ENCODE measurements at places on chromosomes 2 and 18. TPM values are rescaled to one million over a fixed set of nuclear protein-coding genes. Genes with fewer than 3 reads are reported as not detected.

DNA sequence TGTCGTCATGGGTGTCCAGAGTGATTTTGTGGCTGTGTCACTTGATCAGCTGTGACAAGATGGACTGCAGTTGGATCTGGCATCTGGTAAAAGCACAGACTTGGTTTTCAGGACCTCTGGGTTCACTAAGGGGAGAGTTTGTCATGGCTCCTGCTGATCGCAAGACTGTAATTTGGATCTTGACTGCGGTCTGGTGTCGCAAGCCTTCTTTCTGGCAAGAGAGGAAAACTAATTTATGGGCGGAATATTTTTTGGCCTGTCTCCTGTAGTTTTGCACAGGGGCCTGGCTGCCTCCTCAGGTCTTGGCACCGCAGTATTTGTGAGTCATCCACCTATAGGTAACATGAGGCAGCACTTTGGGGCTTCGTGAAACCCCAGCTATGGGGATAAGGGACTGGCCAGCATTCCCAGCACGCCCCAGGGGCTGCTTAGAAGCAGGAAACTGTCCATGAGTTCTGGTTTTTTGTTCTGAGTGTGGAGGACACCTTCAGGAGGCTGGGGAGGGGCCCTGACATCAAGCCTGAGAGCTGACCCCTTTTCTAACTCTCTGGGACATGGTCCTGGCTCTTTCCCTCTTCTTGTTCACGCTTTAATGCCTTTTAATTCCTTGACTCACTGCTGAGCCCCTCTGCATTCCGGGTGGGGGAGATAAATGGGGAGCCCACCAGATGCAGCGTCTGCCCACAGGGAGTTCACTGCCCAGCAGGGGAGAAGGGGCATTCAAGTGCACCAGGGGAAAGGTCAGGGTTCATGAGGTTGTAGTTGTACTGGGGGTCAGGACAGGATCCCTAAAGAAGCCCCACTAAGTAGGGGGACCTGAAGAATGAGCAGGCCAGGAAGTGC lies 12.2 kb downstream of the SH3BP4 start:
- no peaks in the 10 kb centered on the region for H3K27me3 ChIP-seq
- DNase-seq: no peak
- no peaks in the 10 kb centered on the region for H3K36me3 ChIP-seq
- H3K27ac ChIP-seq: no peak overlapping the region

RGPD3 gene
- 1.2 TPM for total RNA-seq

NYAP2 gene
- not detected for total RNA-seq

DNA sequence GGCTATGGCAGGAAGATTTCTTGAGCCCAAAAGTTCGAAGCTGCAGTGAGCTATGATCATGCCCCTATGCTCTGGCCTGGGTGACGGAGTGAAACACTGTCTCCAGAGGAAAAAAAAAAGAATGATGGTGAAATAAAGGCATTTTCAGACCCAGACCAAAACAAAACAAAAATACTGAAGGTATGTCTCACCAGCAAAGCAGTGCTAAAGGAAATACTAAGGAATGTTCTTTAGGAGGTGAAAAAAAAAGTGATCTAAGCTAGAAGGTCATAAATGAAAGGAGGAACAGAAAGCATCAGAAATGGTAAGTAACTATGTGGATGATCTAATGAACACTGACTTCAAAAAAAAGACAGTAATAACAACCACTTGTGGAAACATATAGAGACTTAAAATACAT lies 18.7 kb downstream of the SS18 start:
- no peaks in the 10 kb centered on the region for H3K27me3 ChIP-seq
- no peak overlapping the region for H3K27ac ChIP-seq
- peaks cover 38% of the 10 kb centered on the region for H3K36me3 ChIP-seq
- H3K4me3 ChIP-seq: no peak overlapping the region

BAZ2B gene
- total RNA-seq: 130 TPM

DNA sequence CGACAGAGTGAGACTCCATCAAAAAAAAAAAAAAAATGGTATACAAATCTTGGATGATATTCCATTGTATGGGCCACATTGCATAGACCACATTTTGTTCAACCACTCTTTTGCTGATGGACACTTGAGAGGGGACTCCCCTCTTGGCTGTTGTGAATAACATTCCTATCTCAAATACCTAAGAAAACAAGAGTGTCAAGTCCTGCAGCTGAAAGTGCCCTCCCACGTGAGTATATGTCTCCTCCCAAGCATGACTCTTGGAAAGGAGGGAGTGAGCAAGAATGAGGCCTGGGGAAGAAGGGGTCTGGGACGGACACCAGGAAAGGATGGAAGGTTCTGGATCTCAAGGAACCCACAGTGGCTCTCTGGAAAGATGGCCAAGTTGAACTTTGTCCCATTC lies 36.0 kb upstream of the NPAS2 start:
- H3K4me1 ChIP-seq: peaks cover 32% of the 10 kb centered on the region
- H3K27me3 ChIP-seq: no peaks in the 10 kb centered on the region
- peak; percentile 72 for DNase-seq
- peak overlapping the region; percentile 22 for H3K27ac ChIP-seq

ANKRD23 gene
- total RNA-seq: 3.2 TPM

RGPD4 gene
- total RNA-seq: not detected

DNA sequence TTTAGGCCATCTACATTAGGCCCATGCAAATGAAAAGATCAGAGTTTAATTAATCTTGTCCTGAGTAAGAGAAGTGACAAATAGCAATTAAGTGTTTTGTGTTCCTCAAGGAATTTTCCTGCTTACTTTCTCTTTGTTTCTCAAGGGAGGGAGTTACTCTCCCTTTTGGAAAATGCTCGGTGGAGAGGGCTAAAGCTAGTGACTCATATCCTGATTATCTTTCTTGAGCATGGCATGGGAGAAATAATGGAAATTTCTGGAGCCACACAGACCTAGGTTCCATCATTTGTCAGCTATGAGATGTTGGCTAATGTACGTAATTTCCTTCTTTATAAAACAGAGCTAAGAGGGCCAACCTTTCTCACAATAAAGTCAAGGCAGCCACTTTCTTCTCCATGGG lies 177.1 kb downstream of the ETAA1 start:
- H3K4me3 ChIP-seq: no peak overlapping the region
- no peak for DNase-seq
- no peaks in the 10 kb centered on the region for H3K4me1 ChIP-seq
- H3K27ac ChIP-seq: no peak overlapping the region
- no peaks in the 10 kb centered on the region for H3K27me3 ChIP-seq

C1GALT1C1L gene
- 1.8 TPM for total RNA-seq

CCL20 gene
- total RNA-seq: not detected

- peak; percentile 90 for DNase-seq
- H3K27ac ChIP-seq: peak overlapping the region; percentile 71
- H3K27me3 ChIP-seq: no peaks in the 10 kb centered on the region
- no peak overlapping the region for H3K4me3 ChIP-seq
- peaks cover 10% of the 10 kb centered on the region for H3K4me1 ChIP-seq
- H3K36me3 ChIP-seq: no peaks in the 10 kb centered on the region
Measured at GRCh38 chr18:44197832-44198611, 482.7 kb upstream of the SETBP1 start.

GRCh38 chr2:73131807-73132206 lies 19.1 kb upstream of the RAB11FIP5 start:
- no peaks in the 10 kb centered on the region for H3K36me3 ChIP-seq
- no peak for DNase-seq
- H3K4me1 ChIP-seq: no peaks in the 10 kb centered on the region
- H3K4me3 ChIP-seq: no peak overlapping the region
- H3K27ac ChIP-seq: no peak overlapping the region

- no peak overlapping the region for H3K27ac ChIP-seq
- no peaks in the 10 kb centered on the region for H3K4me1 ChIP-seq
- no peaks in the 10 kb centered on the region for H3K27me3 ChIP-seq
- H3K4me3 ChIP-seq: no peak overlapping the region
- H3K36me3 ChIP-seq: no peaks in the 10 kb centered on the region
- DNase-seq: no peak
Measured at GRCh38 chr18:55351980-55352714, 235.8 kb downstream of the TCF4 start.

DSG4 gene
- total RNA-seq: not detected

GRCh38 chr2:176554101-176555048 lies 285.1 kb downstream of the MTX2 start:
- DNase-seq: peak; percentile 8
- no peak overlapping the region for H3K27ac ChIP-seq
- H3K36me3 ChIP-seq: no peaks in the 10 kb centered on the region
- no peaks in the 10 kb centered on the region for H3K4me1 ChIP-seq
- H3K4me3 ChIP-seq: peak overlapping the region; percentile 23

GRCh38 chr2:191746346-191747169 lies 68.6 kb downstream of the NABP1 start:
- H3K4me1 ChIP-seq: no peaks in the 10 kb centered on the region
- no peak overlapping the region for H3K27ac ChIP-seq
- H3K27me3 ChIP-seq: no peaks in the 10 kb centered on the region
- DNase-seq: peak; percentile 5
- H3K36me3 ChIP-seq: no peaks in the 10 kb centered on the region

DNA sequence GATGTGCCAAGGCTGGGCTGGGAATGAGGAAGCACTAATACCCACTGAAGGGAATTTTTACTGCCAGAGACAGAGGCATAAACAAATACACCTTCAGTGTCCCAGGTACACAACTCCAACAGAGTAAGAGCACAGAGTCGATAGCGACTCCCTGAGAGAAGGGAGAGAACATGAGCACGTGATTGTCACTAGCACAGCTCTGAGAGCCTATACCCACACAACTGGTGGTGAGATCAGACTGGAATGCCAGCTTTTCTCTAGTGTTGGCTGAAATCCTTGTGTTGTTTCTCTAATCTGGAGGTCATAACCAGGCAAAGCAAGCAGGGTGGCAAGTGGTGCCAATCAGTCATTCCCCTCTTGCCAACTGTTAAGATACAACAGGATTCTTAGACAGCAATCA lies 377.2 kb downstream of the CNTNAP5 start:
- no peak for DNase-seq
- H3K27ac ChIP-seq: no peak overlapping the region
- no peak overlapping the region for H3K4me3 ChIP-seq
- no peaks in the 10 kb centered on the region for H3K4me1 ChIP-seq
- H3K27me3 ChIP-seq: no peaks in the 10 kb centered on the region
- H3K36me3 ChIP-seq: no peaks in the 10 kb centered on the region

GRCh38 chr18:31825772-31826171 lies 65.1 kb upstream of the SLC25A52 start:
- DNase-seq: no peak
- H3K27ac ChIP-seq: no peak overlapping the region
- no peaks in the 10 kb centered on the region for H3K4me1 ChIP-seq
- H3K4me3 ChIP-seq: no peak overlapping the region

DNA sequence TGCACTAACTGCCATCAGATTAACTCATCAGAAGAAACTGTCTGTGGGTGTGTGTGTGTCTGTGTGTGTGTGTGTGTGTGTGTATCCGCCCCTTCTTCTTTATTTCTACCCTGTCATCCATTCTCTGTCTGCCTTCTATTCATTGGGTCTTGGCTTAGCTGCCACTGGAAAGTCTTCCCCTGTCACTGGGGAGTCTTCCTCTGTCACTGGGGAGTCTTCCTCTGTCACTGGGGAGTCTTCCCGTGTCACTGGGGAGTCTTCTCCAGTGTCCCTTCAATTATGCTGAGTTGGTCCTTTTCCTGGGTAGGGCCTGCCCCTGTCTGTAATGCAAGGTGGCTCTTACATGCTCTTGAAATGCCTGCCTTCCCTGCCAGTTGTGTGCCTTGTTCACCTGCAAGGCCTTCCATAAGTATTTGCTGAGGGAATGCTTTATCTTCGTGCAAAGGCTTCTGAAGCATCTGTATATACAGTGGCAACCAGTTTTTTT lies 18.9 kb upstream of the POLR1B start:
- no peaks in the 10 kb centered on the region for H3K4me1 ChIP-seq
- no peak overlapping the region for H3K4me3 ChIP-seq
- DNase-seq: no peak
- no peaks in the 10 kb centered on the region for H3K27me3 ChIP-seq
- no peaks in the 10 kb centered on the region for H3K36me3 ChIP-seq

DNA sequence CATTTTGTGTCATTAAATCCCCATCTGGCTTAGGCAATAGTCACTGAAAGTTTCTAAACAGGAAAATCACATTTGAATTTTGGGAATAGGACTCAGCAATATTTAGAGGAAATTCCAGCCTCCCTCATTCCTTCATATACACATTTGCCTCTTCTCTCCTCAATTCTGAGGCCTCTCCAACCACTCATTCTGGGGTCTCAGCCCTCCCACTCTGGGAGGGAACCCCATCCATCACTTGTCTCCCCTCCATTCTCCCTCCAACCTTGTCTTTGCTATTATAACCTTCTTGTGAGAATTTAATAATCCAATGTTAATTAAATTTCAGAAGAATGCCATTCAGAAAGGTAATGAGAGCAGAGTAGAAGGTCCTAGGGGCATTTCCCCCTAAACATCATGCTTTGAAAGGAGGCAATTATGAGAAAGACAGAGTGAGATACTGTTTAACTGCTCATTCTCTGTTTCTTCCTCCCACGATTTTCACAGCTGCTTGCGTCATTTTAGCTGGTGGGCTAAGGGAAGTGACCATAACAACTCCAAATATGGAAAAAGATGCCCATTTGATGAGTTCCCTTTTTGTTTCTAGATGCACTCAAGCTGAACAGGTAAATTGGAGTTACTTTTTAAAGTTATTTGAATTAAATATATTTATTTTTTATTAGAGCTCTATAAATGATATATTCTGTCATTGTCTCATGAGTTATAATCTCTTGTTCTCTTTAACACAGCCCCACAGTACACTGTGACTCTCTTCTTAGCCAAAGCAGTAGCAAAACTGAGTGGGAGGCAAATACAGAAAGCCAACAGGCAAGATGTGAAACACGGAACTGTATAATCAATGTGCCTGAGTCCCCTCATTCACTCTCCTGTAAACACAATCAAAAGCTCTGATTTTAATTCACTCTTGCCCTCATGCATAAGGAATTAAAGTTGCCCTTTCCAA lies 135.1 kb downstream of the DLGAP1 start:
- H3K27ac ChIP-seq: no peak overlapping the region
- H3K27me3 ChIP-seq: no peaks in the 10 kb centered on the region
- H3K36me3 ChIP-seq: no peaks in the 10 kb centered on the region
- H3K4me1 ChIP-seq: no peaks in the 10 kb centered on the region
- DNase-seq: no peak

- no peak overlapping the region for H3K27ac ChIP-seq
- H3K27me3 ChIP-seq: no peaks in the 10 kb centered on the region
- peaks cover 25% of the 10 kb centered on the region for H3K4me1 ChIP-seq
- H3K4me3 ChIP-seq: no peak overlapping the region
- H3K36me3 ChIP-seq: no peaks in the 10 kb centered on the region
Measured at GRCh38 chr2:26699295-26699694, 6.8 kb downstream of the KCNK3 start.

DNA sequence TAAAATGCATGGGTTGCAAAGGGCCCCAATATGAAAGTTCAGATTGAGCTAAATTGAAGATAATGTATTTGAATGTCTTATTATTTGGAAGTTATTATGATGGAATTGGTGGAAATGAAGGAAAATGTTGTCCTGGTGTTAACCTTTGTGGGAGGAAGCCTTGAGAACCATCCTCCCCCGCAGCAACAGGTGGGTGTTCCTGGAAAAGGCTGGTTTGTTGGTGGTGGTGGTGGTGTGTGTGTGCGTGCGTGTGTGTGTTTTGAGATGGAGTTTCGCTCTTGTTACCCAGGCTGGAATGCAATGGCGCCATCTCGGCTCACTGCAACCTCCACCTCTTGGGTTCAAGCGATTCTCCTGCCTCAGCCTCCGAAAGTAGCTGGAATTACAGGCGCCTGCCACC lies 36.2 kb downstream of the CHRNA1 start:
- no peaks in the 10 kb centered on the region for H3K36me3 ChIP-seq
- no peak overlapping the region for H3K27ac ChIP-seq
- DNase-seq: no peak
- H3K27me3 ChIP-seq: no peaks in the 10 kb centered on the region
- peaks cover 4% of the 10 kb centered on the region for H3K4me1 ChIP-seq
- H3K4me3 ChIP-seq: no peak overlapping the region

- no peak for DNase-seq
- no peaks in the 10 kb centered on the region for H3K36me3 ChIP-seq
- no peaks in the 10 kb centered on the region for H3K27me3 ChIP-seq
- no peak overlapping the region for H3K27ac ChIP-seq
- no peak overlapping the region for H3K4me3 ChIP-seq
Measured at GRCh38 chr2:45134014-45134413, 124.8 kb upstream of the SIX2 start.

Measured in thyroid gland (tissue), 4 donors.